ENCODE measurements at places on chromosomes 4 and X. TPM values are rescaled to one million over a fixed set of nuclear protein-coding genes. Genes with fewer than 3 reads are reported as not detected.

DNA sequence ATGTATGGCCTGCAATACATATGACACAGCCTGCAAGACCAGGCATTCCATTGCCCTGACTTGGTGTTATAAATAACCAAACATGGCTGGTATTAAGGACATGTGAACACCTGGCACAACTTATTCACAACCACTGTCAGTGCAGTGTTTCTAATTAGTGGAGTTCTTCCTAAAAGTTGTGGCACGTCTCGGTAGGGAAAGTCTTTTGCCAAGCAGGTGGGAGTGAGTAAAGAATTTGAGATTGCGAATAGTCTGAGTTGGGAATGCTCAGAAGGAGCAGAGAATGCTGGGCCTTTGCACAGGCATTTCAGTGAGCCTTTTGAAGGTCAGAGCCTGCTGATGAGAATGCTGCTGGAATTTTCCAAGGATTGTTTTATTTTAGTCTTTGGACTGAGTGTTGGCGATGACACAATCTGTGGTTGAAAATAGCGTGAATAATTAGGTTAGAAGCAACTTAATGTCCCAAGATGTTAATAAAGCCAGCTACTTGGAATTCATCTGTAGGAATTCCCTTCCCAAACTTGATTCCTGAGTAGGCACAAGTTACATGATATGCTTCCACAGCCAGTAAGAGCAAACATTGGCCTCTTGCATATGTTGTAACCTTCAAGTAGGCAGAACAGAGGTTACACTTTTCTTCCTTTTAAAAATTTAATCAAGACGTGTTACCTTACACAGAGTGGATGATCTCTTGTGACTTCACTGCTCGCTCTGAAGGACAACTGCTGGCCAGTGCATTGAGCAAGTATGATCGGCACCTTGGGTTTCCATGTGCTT, 83.6 kb upstream of the PGRMC2 start:
- no peaks in the 10 kb centered on the region for H3K27me3 ChIP-seq
- no peak for DNase-seq
- H3K4me1 ChIP-seq: no peaks in the 10 kb centered on the region
- no peak overlapping the region for H3K27ac ChIP-seq
- H3K4me3 ChIP-seq: no peak overlapping the region

- no peaks in the 10 kb centered on the region for H3K36me3 ChIP-seq
- no peak overlapping the region for H3K4me3 ChIP-seq
- H3K27ac ChIP-seq: no peak overlapping the region
- peaks cover 4% of the 10 kb centered on the region for H3K4me1 ChIP-seq
These were observed 18.9 kb downstream of the RPS4X start for GRCh38 chrX:72258174-72258573.

DNA sequence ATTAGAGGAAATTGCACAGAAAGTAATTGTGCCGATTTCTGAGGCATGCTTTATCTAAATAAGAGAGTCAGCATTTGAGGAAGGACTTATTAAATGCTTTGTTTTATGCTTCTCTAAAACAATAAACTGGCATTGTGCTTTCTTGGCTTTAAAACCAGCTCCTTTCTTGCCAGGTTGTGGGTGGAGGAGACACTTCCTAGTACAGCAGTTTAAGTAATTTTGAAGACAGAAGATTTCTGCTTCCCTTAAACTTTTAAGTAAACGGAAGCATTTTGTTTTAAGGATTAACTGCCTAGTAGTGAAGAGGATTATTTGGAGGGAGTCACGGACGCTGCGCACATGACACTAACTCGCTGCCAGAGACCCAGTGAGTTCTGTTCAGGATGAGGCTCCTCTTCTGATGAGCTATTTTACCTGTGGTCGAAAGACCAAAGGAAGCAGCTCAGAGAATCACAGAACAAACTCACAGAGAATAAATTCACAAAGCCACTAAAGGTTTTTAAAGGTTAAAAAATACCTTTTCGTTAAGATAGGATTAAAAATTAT, 169.5 kb downstream of the TLL1 start:
- peak; percentile 67 for DNase-seq
- H3K27ac ChIP-seq: peak overlapping the region; percentile 37
- no peaks in the 10 kb centered on the region for H3K27me3 ChIP-seq
- H3K36me3 ChIP-seq: no peaks in the 10 kb centered on the region

DNA sequence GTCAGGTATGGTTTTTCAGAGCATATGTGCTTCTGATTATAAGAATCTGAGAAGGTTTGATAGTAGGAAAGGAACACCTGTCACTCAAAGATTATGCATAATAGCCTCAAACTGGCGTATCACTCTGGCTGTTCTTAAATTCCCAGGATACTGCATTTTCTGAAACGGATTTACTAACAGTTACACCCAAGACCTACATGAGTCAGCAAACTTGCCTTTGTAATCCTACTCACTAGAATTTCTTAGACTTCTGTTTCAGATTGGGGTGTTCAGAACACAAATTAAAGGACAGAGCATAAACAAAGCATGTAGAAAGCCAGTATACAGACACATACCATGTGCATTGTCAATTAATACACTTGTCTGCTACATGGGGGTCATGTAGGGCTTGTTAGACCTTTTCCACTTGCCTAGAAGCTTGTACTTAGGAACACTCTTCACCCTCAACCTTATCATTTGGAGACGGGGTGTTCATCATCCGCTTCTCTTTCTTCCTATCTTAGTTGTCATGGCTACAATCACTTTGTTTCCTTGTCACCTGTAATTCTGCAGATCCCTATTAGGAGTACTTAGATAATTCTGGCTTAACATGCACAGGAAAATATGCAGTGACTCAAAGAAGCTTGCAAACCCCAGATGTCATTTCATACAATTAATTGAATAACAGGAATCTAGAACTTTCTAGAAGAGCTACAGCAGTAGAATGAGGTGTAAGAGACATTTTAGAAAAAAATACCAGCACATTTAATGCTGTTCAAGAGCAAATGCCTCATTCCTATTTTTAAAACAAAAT, 593.0 kb upstream of the TENM3 start:
- no peak for DNase-seq
- H3K4me3 ChIP-seq: no peak overlapping the region
- no peak overlapping the region for H3K27ac ChIP-seq
- no peaks in the 10 kb centered on the region for H3K36me3 ChIP-seq

DNA sequence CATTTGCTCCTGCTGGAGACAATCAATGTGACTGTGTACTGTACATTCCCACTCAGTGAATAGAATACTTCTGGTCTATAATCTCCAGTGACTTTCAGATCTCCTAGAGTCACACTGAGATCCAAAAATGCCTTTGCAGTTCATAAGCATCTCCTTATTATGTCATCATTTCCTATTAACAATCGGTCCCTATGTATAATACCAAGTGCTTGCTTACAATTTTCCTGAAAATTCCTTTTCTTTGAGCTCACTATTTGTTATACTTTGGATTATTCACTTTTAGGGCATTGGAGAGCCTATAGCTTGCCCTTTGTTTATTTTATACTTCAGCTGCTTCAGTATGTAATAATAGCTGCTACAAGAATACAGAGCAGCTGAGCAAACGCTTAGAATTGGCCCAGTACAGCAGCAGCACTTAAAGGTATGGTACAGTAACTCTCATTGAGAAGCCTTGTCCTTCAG, 313.0 kb downstream of the DCTD start:
- no peaks in the 10 kb centered on the region for H3K4me1 ChIP-seq
- DNase-seq: peak; percentile 9
- no peaks in the 10 kb centered on the region for H3K36me3 ChIP-seq
- no peaks in the 10 kb centered on the region for H3K27me3 ChIP-seq
- no peak overlapping the region for H3K27ac ChIP-seq
- H3K4me3 ChIP-seq: no peak overlapping the region

- DNase-seq: no peak
- no peaks in the 10 kb centered on the region for H3K27me3 ChIP-seq
- no peaks in the 10 kb centered on the region for H3K4me1 ChIP-seq
- H3K4me3 ChIP-seq: no peak overlapping the region
These were observed 39.9 kb downstream of the SAT1 start for GRCh38 chrX:23822841-23823240.

DNA sequence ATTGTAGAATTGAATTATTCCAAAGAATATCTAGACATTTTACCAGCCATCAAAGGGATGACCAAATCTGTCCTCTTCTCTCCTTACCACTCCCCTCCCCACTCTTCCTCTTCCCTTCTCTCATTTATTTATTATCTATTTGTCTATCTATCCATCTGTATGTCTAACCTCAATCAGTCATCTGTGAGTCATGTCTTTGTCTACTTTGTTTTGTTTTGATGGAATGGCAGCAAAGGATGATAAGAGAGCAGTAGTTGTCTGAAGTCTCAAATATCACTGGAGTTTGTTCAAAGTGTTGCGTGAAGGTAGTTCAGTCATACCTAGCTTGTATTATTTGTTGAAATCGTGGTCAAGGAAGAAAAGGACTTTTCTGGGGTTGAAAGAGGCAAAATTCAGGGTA, 34.7 kb upstream of the PGRMC2 start:
- H3K4me3 ChIP-seq: no peak overlapping the region
- DNase-seq: no peak
- no peak overlapping the region for H3K27ac ChIP-seq
- H3K27me3 ChIP-seq: no peaks in the 10 kb centered on the region

- H3K4me3 ChIP-seq: no peak overlapping the region
- H3K27ac ChIP-seq: no peak overlapping the region
- H3K36me3 ChIP-seq: no peaks in the 10 kb centered on the region
- H3K27me3 ChIP-seq: no peaks in the 10 kb centered on the region
- no peak for DNase-seq
These were observed 312.9 kb downstream of the NAF1 start for GRCh38 chr4:162853788-162854187.

DNA sequence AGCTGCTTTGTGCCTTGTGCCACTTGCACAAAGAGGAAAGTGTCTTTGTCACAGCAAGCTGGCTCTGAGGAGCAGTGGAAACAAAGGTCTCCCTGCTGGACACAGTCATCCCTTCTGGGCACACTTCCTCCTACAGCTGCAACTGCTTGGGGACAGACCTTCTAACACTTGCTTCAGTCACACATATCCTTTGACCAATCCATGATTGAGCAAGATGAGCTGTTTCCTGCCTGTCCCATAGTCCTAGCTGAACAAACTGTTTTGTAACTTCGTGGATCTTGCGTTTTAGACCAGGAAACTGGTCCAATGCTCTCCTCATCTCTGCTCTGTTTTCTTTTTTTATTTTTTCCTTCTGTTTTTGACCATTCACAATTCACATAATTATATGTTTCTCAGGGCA, 98.5 kb downstream of the RRAGB start:
- H3K27me3 ChIP-seq: no peaks in the 10 kb centered on the region
- no peak for DNase-seq
- H3K4me3 ChIP-seq: no peak overlapping the region
- H3K27ac ChIP-seq: no peak overlapping the region

- H3K4me3 ChIP-seq: no peak overlapping the region
- no peak overlapping the region for H3K27ac ChIP-seq
- no peaks in the 10 kb centered on the region for H3K27me3 ChIP-seq
These were observed 1129.6 kb downstream of the STPG2 start for GRCh38 chr4:97013711-97014110.

- H3K4me1 ChIP-seq: no peaks in the 10 kb centered on the region
- no peaks in the 10 kb centered on the region for H3K36me3 ChIP-seq
- H3K27ac ChIP-seq: no peak overlapping the region
- H3K27me3 ChIP-seq: no peaks in the 10 kb centered on the region
These were observed 1359.5 kb downstream of the TECRL start for GRCh38 chr4:63049726-63050125.

DNA sequence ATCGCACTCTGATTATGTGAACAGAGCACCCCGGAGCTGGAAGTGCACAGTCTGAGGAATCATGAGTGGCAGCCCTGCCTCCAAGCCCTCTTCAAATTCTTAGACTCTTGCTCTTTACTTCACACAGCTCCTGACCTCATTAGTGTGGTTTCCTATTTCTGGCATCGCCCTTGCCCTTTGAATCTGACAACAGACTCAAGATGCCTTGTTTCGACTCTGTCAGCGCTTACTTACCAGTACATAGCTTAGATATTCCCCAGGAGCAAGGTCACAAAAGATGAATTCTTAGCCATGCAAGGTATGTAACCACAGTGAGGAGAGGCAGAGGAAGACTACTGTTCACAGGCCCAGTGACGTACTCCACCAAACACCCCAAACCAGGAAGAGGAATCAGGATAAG, 167.2 kb downstream of the KDR start:
- H3K4me3 ChIP-seq: no peak overlapping the region
- H3K4me1 ChIP-seq: no peaks in the 10 kb centered on the region
- no peak overlapping the region for H3K27ac ChIP-seq
- no peaks in the 10 kb centered on the region for H3K36me3 ChIP-seq

- DNase-seq: no peak
- no peaks in the 10 kb centered on the region for H3K27me3 ChIP-seq
- H3K4me3 ChIP-seq: no peak overlapping the region
- no peak overlapping the region for H3K27ac ChIP-seq
- no peaks in the 10 kb centered on the region for H3K36me3 ChIP-seq
These were observed 19.2 kb downstream of the SH3RF1 start for GRCh38 chr4:169251291-169252235.

The SLC49A3 gene
- 1.7 TPM for total RNA-seq

The ZFYVE28 gene
- 7.6 TPM for total RNA-seq

The FGF13 gene
- 36.5 TPM for total RNA-seq

The RHOH gene
- total RNA-seq: 74.2 TPM

Data from A673 (cell line).